Pancreas (tissue), 10 donors: ENCODE measurements at places on chromosomes 2 and 18. TPM values are rescaled to one million over a fixed set of nuclear protein-coding genes. Genes with fewer than 3 reads are reported as not detected.

NGEF gene
- total RNA-seq, result 4.0 TPM

GRCh38 chr18:49723648-49724180 lies 89.6 kb downstream of the ACAA2 start:
- DNase-seq, result no peak

DNA sequence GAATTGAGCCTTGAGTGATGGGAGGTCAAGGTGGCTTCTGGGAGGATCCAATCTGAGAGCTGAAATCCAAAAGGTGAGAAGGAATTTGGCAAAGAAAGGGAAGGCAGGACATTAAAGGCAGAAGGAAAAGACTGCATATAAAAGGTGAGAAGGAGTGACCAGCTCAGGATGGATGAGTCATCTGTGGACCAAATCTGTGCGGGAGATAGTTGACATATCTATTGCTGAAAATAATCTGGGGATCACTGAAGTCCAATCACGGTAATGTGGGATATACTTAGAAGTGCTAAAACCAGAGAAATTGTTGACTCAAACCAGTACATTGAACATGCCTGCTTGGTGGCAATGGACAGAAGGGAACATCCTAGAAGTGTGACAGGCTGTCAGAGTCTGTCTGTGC lies 8.0 kb upstream of the PTPN4 start:
- no peak for DNase-seq

- no peak for DNase-seq
Observed at GRCh38 chr2:191222507-191222906, 22.7 kb upstream of the MYO1B start.

DNA sequence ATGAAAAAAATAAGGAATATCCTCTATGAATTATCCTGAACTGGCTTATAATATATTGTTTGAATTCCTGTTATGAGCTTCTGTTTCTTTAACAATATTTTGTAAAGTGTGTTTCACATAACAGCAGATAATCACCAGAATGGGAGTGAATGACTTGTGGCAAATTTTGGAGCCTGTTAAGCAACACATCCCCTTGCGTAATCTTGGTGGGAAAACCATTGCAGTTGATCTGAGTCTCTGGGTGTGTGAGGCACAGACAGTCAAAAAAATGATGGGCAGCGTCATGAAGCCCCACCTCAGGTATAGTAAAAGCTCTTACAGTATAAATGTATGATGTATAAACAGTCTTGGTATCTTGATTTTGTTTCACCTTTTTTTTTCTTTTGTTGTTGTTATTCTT lies 5.9 kb downstream of the GEN1 start:
- DNase-seq, result no peak

DNA sequence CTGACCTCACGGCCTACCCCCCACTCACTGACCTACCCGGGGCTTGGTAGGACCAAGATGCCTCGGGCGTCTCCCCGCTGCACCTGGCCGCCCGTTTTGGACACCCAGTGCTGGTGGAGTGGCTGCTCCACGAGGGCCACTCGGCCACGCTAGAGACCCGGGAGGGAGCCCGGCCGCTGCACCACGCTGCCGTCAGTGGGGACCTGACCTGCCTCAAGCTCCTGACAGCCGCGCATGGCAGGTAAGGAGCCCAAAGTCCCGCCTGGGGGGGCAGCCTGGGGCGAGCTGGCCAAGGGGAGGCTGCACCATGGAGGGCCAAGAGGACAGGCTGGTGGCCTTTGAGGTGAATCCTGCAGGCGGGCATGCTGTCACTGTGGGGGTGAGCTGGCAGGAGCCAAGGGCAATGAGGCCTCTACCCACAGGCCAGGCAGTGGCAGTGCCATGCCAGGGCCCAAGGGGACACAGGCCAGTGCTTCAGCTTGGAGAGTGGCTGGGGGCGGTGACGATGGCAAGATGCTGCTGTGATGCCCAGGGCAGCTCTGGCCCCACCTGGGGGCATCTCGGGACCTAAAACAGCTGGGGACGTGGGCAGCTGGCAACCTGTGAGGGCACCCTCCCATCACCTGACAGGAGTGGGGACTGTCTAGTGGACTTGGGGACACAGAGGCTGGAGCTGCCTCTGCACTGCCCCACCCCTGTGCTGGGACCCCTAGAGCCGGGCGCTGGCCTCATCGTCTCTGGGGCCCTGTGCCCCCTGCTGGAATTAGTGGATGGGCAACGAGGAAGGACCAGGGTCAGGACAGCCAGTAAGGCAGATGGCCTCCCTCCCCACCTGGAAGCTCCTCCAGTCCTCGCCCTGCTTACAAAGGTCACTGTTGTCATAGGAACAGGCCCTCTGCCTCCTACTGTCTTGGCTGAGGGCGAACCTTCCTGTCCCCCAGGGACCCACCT lies 2.0 kb downstream of the ESPNL start:
- DNase-seq, result peak; percentile 31

DNA sequence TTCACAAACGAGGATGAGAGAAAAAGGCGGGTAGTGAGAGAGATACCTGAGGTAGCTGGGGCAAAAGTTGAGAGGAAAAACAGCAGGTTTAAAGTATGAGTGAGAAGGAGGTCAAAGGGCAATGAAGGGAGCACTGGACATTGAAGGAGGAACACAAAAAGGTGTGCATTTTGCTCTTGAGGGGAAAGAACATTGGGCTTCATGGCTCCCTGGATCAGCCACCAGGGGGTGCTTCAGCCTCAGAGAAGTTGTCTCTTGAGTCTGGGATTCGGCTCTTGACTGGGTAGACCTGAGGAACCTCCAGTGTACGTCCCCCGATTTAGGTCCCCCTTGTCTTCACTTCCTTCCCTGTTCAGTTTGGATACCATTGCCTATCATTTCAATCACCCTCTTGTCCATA lies 128.5 kb downstream of the RAPGEF4 start:
- peak; percentile 29 for DNase-seq

- DNase-seq, result no peak
Observed at GRCh38 chr2:145399131-145399530, 879.2 kb upstream of the ZEB2 start.

RUFY4 gene
- total RNA-seq, result not detected

ANKRD30B gene
- not detected for total RNA-seq
